ENCODE measurements at places on chromosomes 16 and 17.

- no peak for DNase-seq
- no peaks in the 10 kb centered on the region for H3K4me1 ChIP-seq
- no peaks in the 10 kb centered on the region for H3K27me3 ChIP-seq
- no peaks in the 10 kb centered on the region for H3K36me3 ChIP-seq
- H3K27ac ChIP-seq: no peak overlapping the region
Measured at GRCh38 chr16:64773184-64773583, 348.7 kb downstream of the CDH11 start.

DNA sequence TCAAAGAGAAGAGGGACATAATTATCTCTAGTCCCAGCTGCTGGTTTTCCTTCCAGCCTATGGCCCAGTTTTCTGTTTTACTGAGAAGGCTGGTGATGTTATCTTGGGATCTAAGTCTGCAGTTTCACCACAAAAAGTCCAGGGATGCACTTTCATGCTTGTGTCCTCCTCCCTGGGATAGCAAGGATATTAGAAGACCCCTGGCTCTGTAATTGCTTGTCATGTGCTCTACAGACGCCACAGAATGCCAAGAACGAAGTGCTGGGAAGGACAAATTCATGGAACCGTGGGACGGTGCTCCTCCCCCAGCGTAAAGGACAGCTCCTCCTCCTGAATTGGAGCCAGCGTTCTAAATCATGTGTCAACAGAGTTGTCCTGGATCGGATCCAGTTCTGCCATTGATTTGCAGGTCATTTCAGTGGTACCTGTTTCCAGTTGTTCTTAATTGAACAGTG lies 8.6 kb downstream of the MAPT start:
- no peak overlapping the region for H3K27ac ChIP-seq
- DNase-seq: no peak
- no peak overlapping the region for H3K4me3 ChIP-seq
- H3K36me3 ChIP-seq: no peaks in the 10 kb centered on the region
- no peaks in the 10 kb centered on the region for H3K4me1 ChIP-seq

DNA sequence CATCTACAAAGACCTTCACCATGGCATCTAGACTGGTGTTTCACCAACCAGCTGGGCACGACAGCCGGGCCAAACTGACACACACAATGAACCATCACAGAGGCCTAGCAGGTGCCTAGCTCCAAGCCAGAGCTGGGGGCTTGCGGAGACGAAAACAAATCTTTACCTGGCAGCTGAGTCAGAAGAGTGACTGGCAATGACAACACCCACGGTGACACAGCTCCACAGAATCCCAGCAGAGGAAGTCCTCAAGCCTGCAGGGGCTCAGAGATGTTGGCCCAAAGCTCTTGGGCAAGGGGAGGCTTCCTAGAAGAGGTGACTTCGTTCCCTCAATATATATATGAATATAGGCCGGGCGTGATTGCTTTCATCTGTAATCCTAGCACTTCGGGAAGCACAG lies 5.1 kb downstream of the MMP25 start:
- H3K36me3 ChIP-seq: no peaks in the 10 kb centered on the region
- H3K4me3 ChIP-seq: no peak overlapping the region
- H3K27ac ChIP-seq: no peak overlapping the region
- no peak for DNase-seq

- no peaks in the 10 kb centered on the region for H3K36me3 ChIP-seq
- peak overlapping the region; percentile 95 for H3K4me3 ChIP-seq
- no peak for DNase-seq
- H3K4me1 ChIP-seq: peaks cover 15% of the 10 kb centered on the region
- H3K27ac ChIP-seq: peak overlapping the region; percentile 93
- H3K27me3 ChIP-seq: no peaks in the 10 kb centered on the region
Measured at GRCh38 chr16:89658221-89658879, 714 bp downstream of the SPATA33 start.

GRCh38 chr17:61647047-61647446 lies 56.0 kb upstream of the NACA2 start:
- H3K36me3 ChIP-seq: no peaks in the 10 kb centered on the region
- H3K27me3 ChIP-seq: no peaks in the 10 kb centered on the region
- H3K27ac ChIP-seq: no peak overlapping the region
- H3K4me3 ChIP-seq: no peak overlapping the region
- no peak for DNase-seq
- H3K4me1 ChIP-seq: no peaks in the 10 kb centered on the region

DNA sequence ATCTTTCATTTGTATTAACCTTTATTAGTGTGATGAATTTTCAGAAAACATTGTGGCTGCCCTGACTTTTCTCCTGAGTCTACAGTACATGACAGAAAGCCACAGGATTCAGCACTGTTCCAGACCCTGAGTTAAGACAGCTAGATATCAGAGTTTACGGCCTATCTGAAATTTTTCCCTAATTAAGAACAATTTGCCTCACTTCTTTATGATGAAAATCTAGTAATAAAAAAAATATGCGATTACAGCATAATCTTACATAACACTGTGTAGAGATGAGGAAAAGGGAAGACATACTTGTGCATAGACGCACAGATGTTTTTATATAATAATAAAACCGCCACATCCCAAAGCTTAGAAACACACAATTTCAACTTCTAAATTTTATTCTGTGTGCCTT lies 7.3 kb downstream of the SPOP start:
- peaks cover 1% of the 10 kb centered on the region for H3K4me1 ChIP-seq
- H3K36me3 ChIP-seq: no peaks in the 10 kb centered on the region
- no peak for DNase-seq
- no peak overlapping the region for H3K27ac ChIP-seq
- no peaks in the 10 kb centered on the region for H3K27me3 ChIP-seq

DNA sequence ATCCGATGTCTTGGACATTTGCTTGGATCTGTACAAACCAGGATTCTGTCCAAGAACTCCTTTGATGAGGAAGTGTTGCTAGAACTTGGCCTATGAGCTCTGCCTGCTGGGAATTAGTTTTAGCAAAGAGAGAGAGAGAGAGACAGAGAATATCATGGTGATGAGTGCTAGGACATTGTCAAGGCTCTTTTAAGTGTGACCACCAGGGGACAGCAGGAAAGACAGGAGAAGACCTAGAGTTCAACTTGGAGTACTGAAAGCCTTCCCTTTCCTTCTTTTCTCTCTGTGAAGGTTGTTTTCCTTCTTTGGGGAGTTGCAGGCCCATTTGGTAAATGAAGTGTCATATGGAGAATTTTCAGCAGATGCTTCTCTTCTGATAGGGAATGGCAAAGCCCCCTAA lies 389.2 kb upstream of the HSBP1 start:
- DNase-seq: no peak
- H3K27me3 ChIP-seq: no peaks in the 10 kb centered on the region
- H3K4me1 ChIP-seq: no peaks in the 10 kb centered on the region
- no peak overlapping the region for H3K4me3 ChIP-seq
- H3K36me3 ChIP-seq: no peaks in the 10 kb centered on the region

GRCh38 chr17:29723278-29724047 lies 100.8 kb upstream of the CORO6 start:
- H3K36me3 ChIP-seq: no peaks in the 10 kb centered on the region
- DNase-seq: no peak
- no peaks in the 10 kb centered on the region for H3K4me1 ChIP-seq
- no peaks in the 10 kb centered on the region for H3K27me3 ChIP-seq
- H3K27ac ChIP-seq: no peak overlapping the region

GRCh38 chr16:17501321-17501720 lies 30.6 kb upstream of the XYLT1 start:
- no peak for DNase-seq
- no peaks in the 10 kb centered on the region for H3K4me1 ChIP-seq
- no peaks in the 10 kb centered on the region for H3K36me3 ChIP-seq

- H3K36me3 ChIP-seq: no peaks in the 10 kb centered on the region
- no peak overlapping the region for H3K27ac ChIP-seq
- H3K4me3 ChIP-seq: no peak overlapping the region
- DNase-seq: no peak
Measured at GRCh38 chr17:37802712-37803416, 58.0 kb upstream of the HNF1B start.

GRCh38 chr17:40791111-40791510 lies 8.6 kb downstream of the KRT28 start:
- no peak overlapping the region for H3K27ac ChIP-seq
- H3K4me1 ChIP-seq: no peaks in the 10 kb centered on the region
- no peaks in the 10 kb centered on the region for H3K27me3 ChIP-seq
- DNase-seq: no peak
- no peak overlapping the region for H3K4me3 ChIP-seq

GRCh38 chr17:56676810-56677209 lies 83.3 kb downstream of the NOG start:
- no peak overlapping the region for H3K4me3 ChIP-seq
- H3K27me3 ChIP-seq: peaks cover 6% of the 10 kb centered on the region
- DNase-seq: no peak
- H3K27ac ChIP-seq: no peak overlapping the region
- H3K36me3 ChIP-seq: no peaks in the 10 kb centered on the region

DNA sequence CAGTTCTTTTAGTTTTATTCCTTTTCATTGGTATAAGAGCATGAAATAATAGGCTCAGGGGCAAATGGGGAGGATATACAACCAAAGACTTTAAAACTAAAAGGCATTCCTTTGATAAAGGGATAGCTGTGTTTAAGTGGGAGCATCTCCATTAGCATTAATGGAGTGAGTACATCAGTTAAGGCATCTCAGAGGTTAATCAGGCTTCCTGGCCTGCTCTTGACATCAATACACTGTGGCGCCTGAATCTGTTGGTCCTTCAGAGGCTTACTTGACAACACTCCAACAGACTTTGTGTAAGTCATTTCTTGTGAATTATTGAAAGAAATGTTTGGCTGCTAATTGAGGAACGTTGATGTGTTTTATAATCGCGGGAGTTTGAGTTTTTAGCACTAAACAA lies 230.7 kb downstream of the BCAS3 start:
- no peak overlapping the region for H3K4me3 ChIP-seq
- DNase-seq: no peak
- no peaks in the 10 kb centered on the region for H3K36me3 ChIP-seq
- H3K4me1 ChIP-seq: no peaks in the 10 kb centered on the region
- H3K27me3 ChIP-seq: no peaks in the 10 kb centered on the region

DNA sequence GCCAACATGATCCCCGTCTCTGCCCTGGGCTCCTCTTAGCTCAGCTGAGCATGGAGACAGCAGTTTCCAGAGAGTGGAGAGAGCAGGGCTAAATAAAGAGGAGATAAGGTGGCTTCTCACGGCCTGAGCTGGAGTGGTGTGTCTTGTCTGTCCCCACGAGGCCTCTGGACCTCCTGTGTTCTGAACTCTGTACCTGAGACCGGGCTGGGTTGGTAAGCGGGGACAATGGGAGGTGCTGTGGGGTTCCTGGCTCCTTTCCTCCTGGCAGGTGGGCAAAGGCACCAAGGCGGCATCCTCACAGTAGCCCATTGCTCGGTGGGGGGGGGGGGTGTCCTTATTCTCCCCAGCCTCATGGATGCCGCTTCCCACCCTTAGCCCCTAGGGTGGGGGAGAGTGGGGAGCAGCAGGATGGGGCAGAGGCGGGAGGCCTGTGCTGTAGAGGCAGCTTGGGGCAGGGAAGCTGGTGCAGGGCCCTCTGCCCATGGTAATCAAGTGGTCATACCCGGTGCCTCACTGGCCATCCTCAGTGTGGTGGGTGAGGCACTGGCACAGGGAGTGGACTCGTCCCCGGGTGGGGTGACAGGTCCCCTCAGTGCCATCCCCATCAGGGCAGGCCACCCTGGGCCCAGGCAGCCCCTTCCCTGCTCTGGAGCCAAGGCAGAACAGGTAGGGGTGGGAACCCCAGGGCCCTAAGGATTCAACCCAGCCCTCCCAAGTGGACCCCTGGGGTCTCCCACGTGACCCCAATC lies 2.8 kb downstream of the AANAT start:
- H3K27ac ChIP-seq: no peak overlapping the region
- H3K4me3 ChIP-seq: no peak overlapping the region
- H3K4me1 ChIP-seq: peaks cover 2% of the 10 kb centered on the region
- no peak for DNase-seq
- H3K27me3 ChIP-seq: no peaks in the 10 kb centered on the region
- H3K36me3 ChIP-seq: peaks cover 18% of the 10 kb centered on the region

DNA sequence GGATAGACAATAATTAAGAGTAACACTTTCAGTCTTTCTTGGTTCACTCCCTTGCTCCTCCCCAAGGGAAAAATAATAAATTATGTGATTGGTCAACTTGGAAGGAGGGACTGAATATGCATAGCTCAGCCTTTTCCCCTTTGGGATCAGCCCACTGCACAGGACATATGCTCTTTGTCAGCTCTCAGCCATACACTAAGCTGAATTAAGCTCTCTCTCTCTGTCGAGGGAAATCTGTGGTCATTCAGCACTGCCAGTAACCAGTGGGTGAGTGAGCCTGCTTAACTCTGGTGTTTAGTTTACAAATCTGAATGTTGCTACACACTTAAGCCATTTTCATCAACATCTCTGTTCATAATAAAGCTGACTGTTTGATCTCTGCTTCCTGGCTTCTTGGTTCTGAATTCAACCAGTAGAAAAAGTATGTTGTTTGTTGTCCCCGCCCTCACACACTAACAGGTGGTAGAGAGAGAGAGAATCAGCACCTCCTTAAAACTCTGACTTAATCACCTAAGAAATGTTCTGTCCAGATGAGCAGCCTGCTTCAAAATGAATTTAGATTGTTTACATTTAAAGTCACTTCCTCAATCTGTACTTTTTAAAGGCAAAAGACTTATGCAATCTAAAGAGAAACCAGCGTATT lies 102.3 kb upstream of the C17orf78 start:
- no peak for DNase-seq
- H3K27me3 ChIP-seq: no peaks in the 10 kb centered on the region
- H3K27ac ChIP-seq: no peak overlapping the region
- no peak overlapping the region for H3K4me3 ChIP-seq
- no peaks in the 10 kb centered on the region for H3K4me1 ChIP-seq
- H3K36me3 ChIP-seq: peaks cover 19% of the 10 kb centered on the region

GRCh38 chr16:22291860-22292318 lies 5.3 kb upstream of the POLR3E start:
- DNase-seq: no peak
- no peaks in the 10 kb centered on the region for H3K36me3 ChIP-seq
- no peak overlapping the region for H3K4me3 ChIP-seq

DNA sequence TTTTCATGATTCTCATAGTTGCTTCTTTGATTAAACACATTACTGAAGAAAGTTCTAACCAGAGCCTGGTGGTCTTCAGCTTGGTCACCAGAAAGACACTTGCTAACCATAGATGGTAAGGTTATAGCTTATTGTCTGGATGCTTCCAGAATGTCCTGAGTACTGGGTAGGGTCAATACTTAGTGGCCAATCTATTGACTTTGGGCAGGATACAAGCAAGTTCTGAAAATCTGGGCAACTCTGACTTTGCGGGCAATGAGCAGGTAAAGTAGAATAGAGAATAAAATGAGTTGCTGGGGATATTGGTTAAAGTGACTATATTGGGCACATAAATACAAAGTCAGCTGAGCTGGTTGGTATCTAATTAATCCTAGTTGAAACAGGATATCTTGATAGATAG lies 63.0 kb downstream of the ABCA8 start:
- no peak for DNase-seq
- no peaks in the 10 kb centered on the region for H3K4me1 ChIP-seq
- H3K27me3 ChIP-seq: no peaks in the 10 kb centered on the region

GRCh38 chr16:31301708-31302400 lies 42.1 kb downstream of the ITGAM start:
- H3K36me3 ChIP-seq: no peaks in the 10 kb centered on the region
- no peak overlapping the region for H3K27ac ChIP-seq
- no peaks in the 10 kb centered on the region for H3K27me3 ChIP-seq
- DNase-seq: no peak
